ENCODE measurements at places on chromosomes 6 and 20.

GRCh38 chr20:9919271-9920014 lies 80.6 kb upstream of the PAK5 start:
- no peak for DNase-seq

DNA sequence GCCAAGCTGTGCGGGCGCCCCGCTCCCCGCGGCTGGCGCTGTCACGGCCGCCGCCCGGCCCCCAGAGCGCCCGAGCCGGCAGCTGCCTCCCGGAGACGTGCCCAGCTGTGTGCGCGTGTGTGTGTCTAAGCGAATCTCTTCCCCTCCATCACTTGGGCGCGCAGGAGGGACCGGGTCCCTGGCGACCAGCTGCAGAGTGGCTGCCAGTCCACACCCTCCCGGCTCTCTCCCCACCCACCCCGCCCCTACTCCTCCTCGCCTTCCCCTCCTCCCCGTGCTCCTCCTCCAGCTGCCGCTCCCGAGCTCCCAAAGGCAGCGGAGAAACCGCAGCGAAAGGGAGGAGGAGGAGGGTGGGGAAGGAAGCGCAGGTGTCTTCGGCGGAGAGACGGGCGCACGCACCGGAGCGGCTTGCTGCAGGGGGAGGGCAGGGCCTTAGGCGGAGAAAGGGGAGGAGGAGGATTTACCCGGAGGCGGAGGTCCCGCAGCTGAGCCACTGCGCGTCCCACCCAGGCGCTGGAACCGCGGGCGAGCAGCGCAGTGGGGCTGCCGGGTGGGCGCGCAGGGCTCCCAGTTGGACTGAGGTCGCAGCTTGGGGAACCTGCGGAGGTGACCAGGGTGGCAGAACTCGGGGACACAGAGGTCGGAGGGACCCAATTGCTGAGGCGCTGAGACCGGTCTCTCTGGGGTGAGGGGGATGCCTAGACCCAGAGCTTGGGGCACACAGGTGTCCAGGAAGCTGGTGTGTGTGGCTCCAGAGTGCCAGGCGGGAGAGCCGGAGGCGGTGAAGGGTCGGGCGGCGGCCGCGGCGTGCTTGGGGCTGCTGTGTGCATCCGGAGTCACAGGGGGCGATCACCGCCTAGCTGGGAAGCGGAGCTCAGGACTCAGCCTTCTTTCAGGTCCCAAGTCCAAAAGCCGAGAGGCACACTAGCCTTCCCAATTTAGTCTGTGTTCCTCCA lies at the start of gene HS3ST5:
HS3ST5 (minus strand) TSS at position 198 of the 956 bp plus-strand sequence. CDS start 280,178 bp downstream, outside the sequence.
- DNase-seq: no peak

DNA sequence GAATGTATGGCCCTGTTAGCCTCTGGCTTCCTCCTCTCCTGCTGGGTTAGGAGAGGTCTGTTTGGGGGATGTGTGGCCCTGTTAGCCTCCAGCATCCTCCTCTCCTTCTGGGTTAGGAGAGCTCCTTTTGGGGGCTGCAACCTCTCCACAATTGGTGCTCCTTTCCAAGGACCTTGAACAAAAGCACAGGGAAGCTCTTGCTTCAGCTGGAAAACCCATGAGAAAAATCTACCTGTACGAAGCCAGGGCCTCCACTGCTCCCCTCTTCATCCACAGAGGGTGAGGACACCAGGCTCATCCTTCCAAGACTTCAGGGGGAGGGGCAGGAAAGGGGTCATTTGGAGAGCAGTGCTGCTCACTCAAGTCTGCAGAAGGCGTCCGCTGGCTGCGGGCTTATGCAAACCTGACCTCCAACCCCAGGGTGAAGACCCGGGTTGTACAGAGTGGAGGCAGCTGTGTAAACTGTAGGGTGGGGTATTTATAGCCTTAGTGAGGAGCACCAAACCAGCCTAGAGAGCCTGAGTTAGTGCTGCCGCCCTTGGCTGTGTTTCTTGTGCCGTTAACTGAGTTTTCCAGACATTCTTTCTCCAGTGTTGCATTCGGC lies 62.1 kb downstream of the SLC24A3 start:
- DNase-seq: no peak

GRCh38 chr6:376827-377640 lies 14.5 kb upstream of the IRF4 start:
- DNase-seq: no peak

DNA sequence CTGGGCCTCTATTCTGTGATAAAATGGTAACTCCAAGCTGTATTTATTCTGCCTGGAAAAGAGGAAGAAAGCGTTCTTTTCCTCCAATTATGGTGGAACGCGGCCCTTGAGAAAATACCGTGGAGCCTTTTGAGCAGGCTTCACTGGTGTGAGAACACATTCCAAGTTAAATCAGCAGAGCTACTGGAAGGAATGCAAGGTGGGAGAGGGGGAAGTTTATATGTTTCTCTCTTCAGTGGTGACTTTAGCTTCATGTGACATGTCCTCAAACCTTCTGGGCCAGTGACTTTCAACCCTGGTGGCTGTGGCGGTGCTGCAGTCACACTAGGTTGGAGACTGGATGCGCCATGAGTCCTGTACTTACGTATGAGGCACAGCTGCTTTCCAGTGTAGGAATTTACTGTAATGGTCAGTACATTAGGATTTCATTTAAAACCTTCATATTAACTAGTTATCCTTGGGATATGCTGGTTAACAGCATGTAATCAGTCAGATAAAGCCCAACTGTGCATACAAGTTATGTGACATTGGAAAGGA lies 221.7 kb downstream of the ARID1B start:
- no peak for DNase-seq

DNA sequence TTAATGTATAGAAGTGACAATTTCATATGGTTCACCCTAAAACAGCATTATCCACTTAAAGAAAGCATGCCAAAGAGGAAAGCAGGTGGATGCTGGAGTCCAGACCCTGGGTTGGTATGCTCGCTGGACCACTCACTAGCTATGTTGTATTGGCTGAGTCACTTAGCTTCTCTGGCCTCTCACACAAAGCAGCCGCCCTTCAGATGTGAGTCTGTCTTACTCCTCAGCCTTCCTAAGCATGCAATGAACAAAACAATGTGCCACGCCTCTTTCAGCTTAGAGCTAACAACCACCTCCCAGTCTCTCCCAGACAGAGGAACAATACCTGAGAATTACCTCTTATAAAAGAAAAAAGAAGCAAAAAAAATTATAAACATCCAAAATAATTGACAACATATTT lies 29.4 kb downstream of the SIM1 start:
- no peak for DNase-seq

DNA sequence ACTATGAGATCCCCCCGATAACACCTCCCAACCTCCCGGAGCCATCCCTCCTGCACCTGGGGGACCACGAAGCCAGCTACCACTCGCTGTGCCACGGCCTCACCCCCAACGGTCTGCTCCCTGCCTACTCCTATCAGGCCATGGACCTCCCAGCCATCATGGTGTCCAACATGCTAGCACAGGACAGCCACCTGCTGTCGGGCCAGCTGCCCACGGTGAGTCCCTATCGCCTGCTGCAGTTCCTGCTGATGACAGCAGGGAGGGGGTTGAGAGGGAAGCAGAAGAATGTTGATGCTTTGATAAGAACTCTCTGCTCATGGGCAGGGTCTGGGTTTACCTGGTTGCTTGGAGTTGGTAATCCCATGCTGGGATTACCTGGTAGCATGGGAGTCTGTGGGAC lies 91.9 kb downstream of the TOX2 start:
- DNase-seq: no peak

GRCh38 chr6:165599596-165600487 lies 63.2 kb downstream of the PDE10A start:
- DNase-seq: no peak

DNA sequence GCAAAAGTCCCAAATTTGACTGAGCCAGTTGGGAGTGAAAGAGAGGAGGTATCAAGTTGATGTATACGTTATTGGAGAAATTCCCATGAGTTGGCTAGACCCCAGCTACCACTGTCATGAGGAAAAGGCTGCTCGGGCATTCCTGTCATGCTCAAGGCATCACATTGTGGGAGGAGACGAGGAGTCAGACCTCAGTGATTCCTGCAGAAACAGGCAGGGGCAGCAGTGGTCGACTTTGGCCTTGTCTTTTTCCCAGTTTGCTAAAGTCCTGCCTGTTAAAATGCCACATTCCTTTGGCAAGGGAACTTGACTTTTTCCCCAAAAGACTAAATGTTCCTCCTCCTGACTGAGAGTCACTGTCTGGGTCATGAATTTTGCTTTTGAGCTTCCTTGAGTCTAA lies 295.5 kb upstream of the HS3ST5 start:
- no peak for DNase-seq

DNA sequence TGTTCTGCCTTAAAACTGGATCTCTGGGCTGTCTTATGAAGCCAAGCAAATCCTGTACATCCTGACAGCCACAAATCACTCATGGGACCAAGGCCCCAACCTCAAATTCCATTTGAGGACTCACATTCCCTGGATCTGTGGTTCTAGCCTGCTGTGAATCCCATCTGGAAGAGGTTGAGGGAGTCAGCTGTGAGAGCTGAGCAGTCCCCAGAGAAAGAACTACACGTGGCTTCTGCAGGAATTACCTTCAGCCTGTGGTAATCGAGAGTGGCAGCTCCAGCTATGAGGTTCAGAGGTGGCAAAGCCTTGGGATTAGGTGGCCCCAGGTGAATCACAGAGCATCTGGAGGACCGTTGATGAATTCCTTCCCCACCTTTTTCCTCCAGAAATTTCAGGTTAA lies 245.2 kb downstream of the SLC24A3 start:
- no peak for DNase-seq

- DNase-seq: no peak
Observed at GRCh38 chr6:20879526-20879925, 345.3 kb downstream of the CDKAL1 start.

DNA sequence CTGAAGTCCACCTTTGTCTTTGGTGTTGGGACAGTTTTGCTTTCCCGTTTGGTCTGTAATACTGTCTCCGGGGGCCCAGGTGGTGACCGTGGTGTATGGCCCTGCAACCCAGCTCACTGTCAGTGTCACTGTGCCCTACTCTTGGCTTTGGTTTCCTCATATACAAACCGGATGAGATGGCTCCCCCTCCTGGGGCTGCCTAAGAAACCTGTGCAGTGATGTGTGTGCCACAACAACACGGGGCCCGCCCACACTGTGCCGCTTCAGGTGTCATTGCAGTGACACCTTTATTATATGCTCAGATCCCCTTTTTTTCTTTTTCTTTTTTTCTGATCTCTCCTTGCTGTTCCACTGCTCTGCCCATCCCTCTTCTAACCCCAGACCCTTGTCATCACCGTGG lies 73.9 kb downstream of the RAMACL start:
- DNase-seq: peak; percentile 46

DNA sequence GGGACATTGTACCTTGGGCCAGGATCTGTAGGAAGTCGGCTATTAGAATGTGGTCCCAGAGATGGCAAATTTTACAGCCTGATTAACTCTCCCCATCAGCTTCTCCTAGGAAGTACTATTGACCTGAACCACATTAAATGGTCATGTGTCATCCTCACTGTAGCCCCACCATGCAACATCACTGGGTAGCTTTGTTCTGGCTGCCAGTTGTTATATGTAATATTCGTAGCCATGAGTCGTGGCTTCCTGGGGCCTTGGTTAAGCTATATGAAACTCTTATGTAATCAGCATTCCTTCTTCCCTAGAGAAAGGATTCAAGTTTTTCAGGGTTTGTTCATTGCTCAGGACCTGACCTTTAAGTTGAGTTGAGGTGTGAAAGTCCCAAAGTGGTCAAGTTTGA lies 125.7 kb downstream of the ANKS1A start:
- DNase-seq: no peak

- no peak for DNase-seq
Observed at GRCh38 chr20:24827603-24828295, 121.3 kb upstream of the CST7 start.

- no peak for DNase-seq
Observed at GRCh38 chr6:36526066-36526465, 21.2 kb downstream of the STK38 start.

- no peak for DNase-seq
Observed at GRCh38 chr6:6581054-6581453, 7.5 kb upstream of the LY86 start.

DNA sequence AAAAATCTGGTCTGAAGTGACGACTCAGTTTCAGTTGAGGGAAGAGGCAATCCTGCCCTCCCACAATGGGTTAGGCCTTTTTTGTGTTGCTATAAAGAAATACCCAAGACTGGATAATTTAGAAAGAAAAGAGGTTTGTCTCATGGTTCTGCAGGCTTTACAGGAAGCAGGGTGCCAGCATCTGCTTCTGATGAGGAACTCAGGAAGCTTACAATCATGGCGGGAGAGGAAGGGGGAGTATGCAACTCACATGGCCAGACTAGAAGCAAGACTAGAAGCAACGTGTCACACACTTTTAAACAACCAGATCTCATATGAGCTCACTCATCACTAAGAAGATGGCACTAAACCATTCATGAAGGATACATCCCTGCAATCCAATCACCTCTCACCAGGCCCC lies 529.3 kb downstream of the KIF16B start:
- DNase-seq: no peak

DNA sequence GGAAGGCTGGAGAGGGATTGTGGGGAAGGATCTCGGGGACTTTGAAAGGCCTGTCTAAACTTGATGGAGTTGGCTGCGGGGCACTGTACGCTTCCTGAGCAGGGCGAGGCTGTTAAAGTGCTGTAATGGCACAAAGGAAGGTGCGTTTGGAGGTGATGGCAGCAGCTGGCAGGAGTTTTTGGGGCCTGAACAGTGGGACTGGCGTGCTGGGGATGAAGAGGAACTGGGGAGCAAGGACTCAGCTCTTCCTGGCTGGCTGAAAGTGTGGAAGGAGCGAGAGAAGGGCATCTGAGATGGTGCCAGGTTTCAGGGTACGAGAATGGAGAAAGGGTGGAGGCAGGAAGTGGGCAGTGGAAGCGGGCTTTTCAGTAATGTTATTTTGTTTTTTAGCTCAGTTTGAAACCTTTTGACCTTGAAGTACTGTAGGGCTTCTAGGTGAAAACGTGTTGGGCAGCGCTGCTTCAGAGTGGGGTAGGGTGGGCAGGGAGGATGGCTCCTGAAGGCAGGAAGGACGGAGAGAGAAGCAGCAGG lies 8.0 kb downstream of the TMEM181 start:
- no peak for DNase-seq
